ENCODE measurements at places on chromosomes 13 and 19. TPM values are rescaled to one million over a fixed set of nuclear protein-coding genes. Genes with fewer than 3 reads are reported as not detected.

Gene KRTDAP
- not detected for polyA plus RNA-seq

Gene ZNF724
- polyA plus RNA-seq, result 2.4 TPM

Gene S1PR4
- not detected for polyA plus RNA-seq

Gene SLC25A42
- polyA plus RNA-seq, result 25.3 TPM

Gene SIGLEC12
- polyA plus RNA-seq, result not detected

Gene NECTIN2
- polyA plus RNA-seq, result 33.2 TPM

Gene VSTM2B
- polyA plus RNA-seq, result 24.4 TPM

Gene MEF2B
- polyA plus RNA-seq, result not detected

Gene KMT2B
- polyA plus RNA-seq, result 15.8 TPM

Gene LRRC4B
- 98.9 TPM for polyA plus RNA-seq

Gene ZNF221
- polyA plus RNA-seq, result 7.4 TPM

Gene SIGLEC5
- not detected for polyA plus RNA-seq

Gene SIGLEC10
- polyA plus RNA-seq, result not detected

Gene UGGT2
- polyA plus RNA-seq, result 35.3 TPM

Gene PHLDB3
- 8.1 TPM for polyA plus RNA-seq

Gene LILRB2
- not detected for polyA plus RNA-seq

Gene KHSRP
- polyA plus RNA-seq, result 33.3 TPM

Gene FCHO1
- polyA plus RNA-seq, result 39.7 TPM

Gene OBI1
- 40.9 TPM for polyA plus RNA-seq

Gene CYP4F8
- not detected for polyA plus RNA-seq

Gene DPF1
- polyA plus RNA-seq, result 132 TPM

Gene PLIN5
- 1.3 TPM for polyA plus RNA-seq

Gene NUP58
- polyA plus RNA-seq, result 150 TPM

Gene ZNF135
- polyA plus RNA-seq, result 13.7 TPM

Gene PDE4C
- 2.6 TPM for polyA plus RNA-seq

Gene SLC25A41
- polyA plus RNA-seq, result 3.8 TPM

Gene PABPC3
- not detected for polyA plus RNA-seq

Gene CYTH2
- polyA plus RNA-seq, result 397 TPM

Gene FBL
- polyA plus RNA-seq, result 84.7 TPM

Gene COX6B1
- polyA plus RNA-seq, result 1,013 TPM

Gene CD177
- polyA plus RNA-seq, result not detected

Gene ICAM5
- 2.3 TPM for polyA plus RNA-seq

Gene C1QTNF9B
- polyA plus RNA-seq, result 0.24 TPM

Gene NEK5
- 0.43 TPM for polyA plus RNA-seq

Gene CCDC122
- polyA plus RNA-seq, result 0.79 TPM

Gene SLITRK6
- 28.6 TPM for polyA plus RNA-seq

Data from neural cell (in vitro differentiated cells).